ENCODE measurements at places on chromosomes 3 and 15.

DNA sequence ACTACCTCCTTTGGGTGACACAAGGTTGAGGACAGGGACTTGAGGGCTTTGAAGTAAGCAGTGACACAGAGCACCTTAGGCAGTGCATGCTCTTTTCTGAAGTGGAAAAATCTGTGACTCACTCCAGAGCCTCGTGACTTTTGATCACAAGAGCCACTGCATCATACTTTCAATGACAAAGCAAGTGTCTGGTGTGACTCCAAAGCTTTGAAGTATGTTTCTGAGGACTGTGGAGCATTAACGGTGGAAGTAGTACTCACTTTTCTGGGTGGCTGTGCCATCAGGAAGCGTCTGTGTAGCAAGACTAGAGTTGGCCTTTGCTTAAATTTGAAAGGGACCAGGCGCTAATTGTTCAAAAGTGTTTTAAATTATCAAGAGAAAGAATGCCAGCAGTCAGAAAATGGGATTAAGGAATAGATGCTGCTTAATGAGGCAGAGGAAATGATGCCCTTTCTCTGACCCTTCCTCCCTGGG, 210.7 kb upstream of the TRIM42 start:
- no peak for DNase-seq

GRCh38 chr3:98010194-98010882, 24.8 kb downstream of the GABRR3 start:
- no peak for DNase-seq

DNA sequence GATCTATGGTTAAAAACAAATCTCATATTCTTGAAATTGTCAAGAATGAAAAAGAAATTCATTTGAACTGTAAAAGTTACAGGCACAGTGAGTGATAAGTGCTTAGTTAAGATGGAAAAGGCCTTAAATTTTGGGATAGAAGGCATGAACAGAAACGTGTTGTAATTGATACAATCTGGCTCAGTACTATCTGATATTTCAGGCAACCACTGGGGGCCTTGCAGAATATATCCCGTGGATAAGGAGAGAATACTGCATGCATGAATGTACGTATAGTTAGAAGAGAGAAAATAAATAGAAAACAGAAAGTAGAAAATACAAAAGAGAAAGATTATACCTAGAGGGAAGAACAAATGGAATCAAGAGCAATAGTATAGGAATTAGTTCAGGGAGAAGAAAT, 741.4 kb upstream of the CCDC54 start:
- DNase-seq = no peak

GRCh38 chr3:42659451-42660130, 6.1 kb downstream of the ZBTB47 start:
- DNase-seq = no peak

DNA sequence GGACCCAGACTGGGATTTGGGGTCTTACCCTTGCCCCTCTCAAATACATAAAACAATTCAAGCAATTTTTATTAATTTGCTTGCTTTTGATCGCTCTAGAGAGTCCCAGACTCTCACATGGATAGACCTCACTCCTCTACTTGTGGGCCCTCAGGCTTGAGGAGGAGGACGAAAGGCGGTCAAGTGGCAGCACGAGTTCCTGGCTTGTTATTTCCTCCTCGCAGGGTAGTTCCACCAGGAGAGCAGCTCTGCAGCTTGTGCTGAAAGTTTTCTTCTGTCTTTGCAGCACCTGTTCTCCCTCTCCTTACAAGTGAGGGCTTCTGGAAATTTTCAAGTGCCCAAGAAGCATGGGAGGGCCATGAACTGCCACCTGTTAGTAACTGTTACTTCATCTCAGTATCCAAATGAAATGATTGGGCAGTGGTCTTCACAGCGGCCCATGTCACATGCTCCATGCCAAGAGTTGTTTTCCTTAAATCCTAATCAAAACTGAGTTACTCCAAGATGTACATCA, 22.7 kb downstream of the ABI3BP start:
- DNase-seq = no peak

- DNase-seq = no peak
Observed at GRCh38 chr3:50441424-50442217, 61.8 kb downstream of the CACNA2D2 start.

Data from NCI-H1694 (cell line).